Central memory CD4-positive, alpha-beta T cell (primary cell): ENCODE measurements at places on chromosomes 2 and 18.

DNA sequence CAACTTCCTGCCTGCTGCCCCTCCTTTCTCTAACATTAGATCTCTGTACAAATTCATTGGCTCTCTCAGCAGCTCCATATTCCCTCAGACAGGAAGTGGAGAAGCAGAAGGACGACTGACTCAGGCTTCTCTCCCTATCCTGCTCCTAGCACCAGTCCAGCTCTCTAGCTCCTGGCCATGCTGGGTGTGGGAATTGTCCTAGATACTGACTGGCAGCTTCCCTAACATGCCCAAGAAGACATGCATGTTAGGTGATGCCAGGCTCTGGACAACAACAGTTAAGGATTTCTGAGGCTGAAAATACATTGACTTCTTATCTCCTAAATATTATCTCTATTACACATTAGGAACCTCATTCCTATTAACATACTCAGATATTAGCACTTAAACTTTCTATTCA lies 292.9 kb downstream of the IKZF2 start:
- DNase-seq, result no peak

- no peak for DNase-seq
Measured at GRCh38 chr2:189056200-189057106, 82.3 kb downstream of the COL3A1 start.

GRCh38 chr2:112032224-112032586 lies 22.9 kb upstream of the TMEM87B start:
- no peak for DNase-seq

DNA sequence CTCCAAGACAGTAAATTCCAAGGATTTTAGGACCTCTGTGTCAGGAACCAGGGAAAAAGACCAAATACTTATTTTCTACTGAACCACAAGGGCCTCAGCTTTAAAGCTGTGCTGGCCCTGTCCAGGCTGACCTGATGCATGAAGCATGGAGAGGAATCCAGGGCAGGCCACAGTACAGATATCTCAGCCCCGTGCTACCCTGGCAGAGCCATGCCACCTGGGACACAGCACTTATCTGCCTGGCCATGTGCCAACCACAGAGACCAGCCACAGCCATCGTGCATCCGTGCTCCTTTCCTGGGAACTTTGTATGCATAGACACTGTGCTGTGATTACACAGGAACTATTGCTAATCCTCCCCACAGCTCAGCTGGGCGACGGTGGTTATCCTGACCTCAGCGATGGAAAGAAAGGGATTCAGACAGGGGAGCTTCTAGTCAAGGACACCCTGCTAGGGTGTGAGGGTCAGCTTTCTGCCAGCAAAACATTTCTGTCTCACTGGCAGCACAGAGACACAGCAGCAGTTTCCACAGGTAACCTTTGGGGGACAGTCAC lies 687.4 kb upstream of the ID2 start:
- DNase-seq, result no peak

- no peak for DNase-seq
Measured at GRCh38 chr2:177396703-177397460, 4.3 kb downstream of the AGPS start.

DNA sequence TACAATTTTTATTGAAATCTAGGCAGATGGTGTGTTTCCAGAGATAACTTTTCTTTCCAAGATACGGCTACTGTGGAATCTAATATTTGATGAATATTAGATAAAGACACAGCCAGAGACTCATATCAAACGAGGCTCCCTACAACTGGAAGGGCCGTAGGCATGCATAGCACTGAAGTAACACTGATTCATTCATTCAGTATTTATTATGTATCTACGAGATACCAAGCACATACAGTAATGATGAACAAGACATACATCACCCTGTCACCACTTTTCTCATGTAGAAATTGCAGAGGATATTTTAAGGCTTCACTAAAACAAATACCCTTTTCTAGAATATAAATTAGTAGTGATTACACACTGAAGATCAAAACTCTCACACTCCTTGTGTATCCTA lies 74.5 kb downstream of the KCTD18 start:
- no peak for DNase-seq

GRCh38 chr2:48180557-48180956 lies 274.3 kb upstream of the FBXO11 start:
- no peak for DNase-seq

GRCh38 chr2:37633234-37633633 lies 38.2 kb downstream of the CDC42EP3 start:
- DNase-seq, result no peak

- DNase-seq, result no peak
Measured at GRCh38 chr18:58666176-58666575, 5.1 kb upstream of the MALT1 start.

- no peak for DNase-seq
Measured at GRCh38 chr2:181169503-181169902, 189.1 kb downstream of the UBE2E3 start.

DNA sequence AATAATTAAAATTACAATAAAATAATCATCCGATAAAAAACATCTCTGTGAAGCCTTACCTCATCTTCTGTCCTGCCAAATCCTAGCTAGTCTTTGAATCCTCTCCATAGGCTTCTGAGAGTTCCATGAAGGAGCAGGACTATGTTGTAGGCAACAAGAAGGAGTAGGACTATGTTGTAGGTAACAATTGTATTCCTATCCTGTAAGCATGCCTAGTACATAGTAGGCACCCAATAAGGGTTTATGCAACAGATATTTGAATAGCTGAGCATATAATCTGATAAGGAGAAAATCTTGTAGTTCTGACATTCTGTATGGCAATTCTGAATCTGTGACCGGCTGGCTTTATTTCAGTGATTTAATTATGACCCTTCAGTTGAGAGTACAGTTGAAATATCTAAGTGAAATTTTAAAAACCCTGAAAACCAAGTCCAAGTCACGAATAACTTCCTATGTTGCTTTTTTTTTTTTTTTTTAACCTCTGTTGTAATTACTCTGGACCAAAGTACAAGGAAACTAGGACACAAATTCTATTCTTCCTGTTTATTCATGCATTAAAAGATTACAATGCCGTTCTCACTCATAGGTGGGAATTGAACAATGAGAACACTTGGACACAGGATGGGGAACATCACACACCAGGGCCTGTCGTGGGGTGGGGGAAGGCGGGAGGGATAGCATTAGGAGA lies 27.8 kb downstream of the VWA3B start:
- DNase-seq, result no peak

DNA sequence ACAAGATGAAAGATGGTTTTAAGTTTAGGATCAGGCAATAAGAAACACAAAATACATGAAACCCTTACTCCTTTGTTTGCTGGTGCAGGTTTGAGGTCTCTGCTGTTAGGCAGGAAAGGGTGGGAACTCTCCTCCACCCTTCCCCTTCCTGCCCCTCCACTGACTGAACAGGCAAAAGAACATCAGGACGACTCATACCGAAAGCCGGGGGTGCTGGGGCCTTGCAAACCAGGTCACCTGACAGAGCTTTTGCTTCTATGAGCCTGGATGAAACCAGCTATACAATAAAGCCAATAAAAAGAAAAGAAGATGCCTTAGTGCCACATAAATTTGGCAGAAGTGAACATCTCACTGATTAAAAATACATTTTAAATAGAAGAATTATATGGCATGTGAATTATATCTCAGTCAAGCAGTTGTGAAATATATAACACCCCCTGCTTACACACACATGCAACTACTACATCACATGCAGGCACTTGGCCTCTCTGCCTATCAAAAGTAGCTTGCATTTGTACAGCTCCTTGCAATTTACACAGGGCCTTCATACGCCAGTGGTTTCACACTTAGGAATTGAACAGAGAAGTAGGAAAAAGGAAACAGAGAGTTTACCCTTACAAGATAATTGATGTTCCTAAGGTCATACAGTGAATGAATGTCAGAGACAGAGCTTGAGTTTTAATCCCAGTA lies 215.1 kb upstream of the TRIB2 start:
- peak; percentile 69 for DNase-seq

DNA sequence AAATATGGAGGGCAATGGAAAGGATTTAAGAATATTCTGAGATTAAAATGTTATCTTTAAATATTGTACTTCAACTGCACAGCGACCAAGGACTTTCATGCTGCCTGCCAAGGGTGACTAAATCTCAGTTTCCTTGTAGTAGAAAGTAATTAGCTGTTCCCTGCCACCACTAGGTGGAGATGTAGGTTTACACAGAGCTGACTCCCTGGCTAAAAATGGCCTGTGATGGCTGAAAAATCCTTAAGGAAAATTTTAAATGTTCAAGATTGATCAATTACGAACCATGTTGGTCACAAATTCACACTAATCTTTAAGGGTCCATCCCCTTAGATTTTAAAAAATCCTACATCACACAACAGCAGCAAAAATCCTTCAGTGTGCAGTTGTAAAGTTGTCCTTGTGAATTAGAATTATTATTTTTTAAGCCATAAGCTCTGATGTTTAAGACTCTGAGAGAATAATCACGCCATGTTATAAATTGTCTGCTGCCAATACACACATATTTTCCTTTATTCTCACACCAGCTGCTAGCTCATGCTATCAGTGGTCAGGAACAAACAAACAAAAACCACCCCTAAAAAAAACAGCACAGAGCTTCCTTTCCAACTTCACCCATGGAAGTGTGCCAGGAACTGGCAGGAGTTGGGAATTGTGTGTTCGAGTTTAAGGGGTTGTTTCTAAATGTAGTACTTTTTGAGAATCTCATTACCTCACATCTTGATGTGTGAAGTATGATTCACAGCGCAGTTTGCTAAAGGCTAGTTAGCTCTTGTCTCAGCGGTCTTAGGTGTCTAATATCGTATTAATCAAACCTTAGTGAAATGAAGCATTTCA lies 399.8 kb downstream of the TMEM182 start:
- no peak for DNase-seq

GRCh38 chr2:70515938-70516337 lies 37.7 kb downstream of the TGFA start:
- DNase-seq, result no peak

GRCh38 chr2:227464851-227465250 lies 7.1 kb upstream of the AGFG1 start:
- no peak for DNase-seq

DNA sequence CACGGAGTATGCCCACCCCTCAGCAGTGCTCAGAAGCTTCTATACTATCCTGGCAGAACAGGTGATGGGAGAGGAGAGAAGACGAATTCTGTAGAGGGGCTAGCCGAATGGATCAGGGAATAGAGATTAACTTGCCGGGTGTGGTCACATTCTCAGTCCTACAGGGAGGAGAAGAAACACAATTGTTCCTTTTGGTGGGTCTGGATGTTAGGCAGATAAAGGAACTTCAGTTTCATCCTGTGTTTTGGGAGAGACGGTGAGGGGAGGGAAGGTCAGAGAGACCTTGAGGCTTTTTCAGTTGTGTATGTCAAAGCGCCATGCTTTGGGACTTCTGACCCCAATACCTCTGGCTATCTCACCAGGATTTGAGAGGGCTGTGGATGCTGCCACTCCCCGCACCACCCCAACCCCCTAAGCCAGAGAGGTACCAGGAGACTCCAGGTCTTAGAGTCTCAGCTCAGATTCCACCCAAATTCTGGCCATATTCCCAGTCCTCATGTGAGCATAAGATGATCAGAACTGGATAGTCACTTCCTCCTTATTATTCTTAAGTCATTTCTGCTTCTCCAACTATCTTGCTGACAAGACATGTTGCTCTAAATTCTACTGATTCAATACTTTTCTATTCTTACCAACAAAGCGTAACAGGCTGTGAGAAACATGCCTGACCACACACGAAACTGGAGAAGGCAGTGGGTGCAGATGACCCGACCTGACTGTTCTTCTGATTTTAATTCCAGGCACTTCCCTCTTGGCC lies 2.3 kb upstream of the TMEM37 start:
- no peak for DNase-seq

DNA sequence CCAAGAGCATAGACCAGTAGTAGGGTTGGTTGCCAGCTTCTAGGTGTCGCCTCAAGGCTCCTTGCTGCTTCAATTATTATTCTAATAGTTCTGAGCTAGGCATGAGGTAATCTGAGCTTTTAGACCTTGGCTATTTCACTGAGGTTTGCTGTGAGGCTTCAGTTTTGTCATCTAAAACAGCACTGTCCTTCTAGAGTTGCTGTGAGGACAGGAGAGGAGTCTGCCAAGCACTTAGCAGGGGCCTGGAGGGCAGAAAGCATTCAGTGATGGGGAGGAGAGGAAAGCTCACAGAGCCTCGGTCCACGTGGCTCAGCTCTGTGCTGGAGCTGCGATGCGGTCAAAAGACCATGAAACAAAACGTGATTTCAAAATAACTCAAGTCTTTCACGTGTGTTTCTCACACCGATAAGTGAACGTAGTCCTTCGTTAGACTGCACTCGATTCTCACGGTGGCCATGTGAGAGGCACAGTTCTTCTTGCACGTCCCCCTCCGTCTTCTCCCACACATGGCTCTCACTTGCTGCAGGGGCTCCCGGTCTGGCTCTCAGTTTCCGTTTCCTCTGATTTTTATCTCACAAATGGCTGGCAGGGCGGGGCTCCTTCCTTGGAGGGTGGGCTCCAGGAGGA lies 113.7 kb downstream of the B3GNT2 start:
- DNase-seq, result no peak

DNA sequence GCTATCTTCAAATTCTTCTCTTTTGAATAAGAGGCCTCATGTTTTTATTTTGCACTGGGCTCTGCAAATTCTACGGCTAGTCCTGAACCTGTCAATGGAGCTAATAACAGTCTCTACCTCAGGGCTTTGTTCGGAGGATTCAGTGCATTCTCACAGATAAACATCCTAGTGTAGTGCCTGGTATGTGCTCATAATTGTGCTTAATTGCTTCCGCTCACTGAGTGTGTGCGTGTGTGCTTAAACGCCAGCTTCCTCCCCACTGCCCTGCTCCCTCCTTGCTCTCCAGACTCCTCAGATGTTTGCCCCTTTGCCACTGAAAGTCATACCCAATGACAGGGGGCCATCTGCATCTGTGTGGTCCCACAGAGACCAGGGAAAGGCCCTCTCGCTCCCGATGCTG lies 6.7 kb downstream of the GYPC start:
- no peak for DNase-seq

- no peak for DNase-seq
Measured at GRCh38 chr2:45439788-45440773, 171.0 kb downstream of the SRBD1 start.

DNA sequence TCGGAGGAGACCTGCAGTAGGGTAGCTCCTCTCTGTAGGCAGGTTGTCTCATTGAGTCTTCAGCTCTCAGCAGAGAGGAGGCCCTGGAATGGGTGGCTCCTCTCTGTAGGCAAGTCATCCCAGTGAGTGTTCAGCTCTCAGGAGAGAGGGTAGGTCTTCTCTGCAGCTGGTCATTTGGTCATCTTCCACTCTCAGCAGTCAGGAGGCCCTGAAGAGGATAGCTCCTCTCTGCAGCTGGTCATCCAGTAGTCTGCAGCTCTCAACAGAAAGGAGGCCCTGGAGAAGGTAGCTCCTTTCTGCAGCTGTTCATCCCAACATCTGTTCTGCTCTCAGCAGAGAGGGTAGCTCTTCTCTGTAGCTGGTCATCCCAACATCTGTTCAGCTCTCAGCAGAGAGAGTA lies 26.0 kb upstream of the RUFY4 start:
- DNase-seq, result no peak

- DNase-seq, result no peak
Measured at GRCh38 chr18:44816050-44816449, 135.4 kb downstream of the SETBP1 start.

GRCh38 chr2:6866275-6866671 lies 566 bp upstream of the CMPK2 start:
- DNase-seq, result peak; percentile 29
